Lower lobe of right lung (tissue), 2 donors: ENCODE measurements at places on chromosomes 2 and 18. TPM values are rescaled to one million over a fixed set of nuclear protein-coding genes. Genes with fewer than 3 reads are reported as not detected.

DNA sequence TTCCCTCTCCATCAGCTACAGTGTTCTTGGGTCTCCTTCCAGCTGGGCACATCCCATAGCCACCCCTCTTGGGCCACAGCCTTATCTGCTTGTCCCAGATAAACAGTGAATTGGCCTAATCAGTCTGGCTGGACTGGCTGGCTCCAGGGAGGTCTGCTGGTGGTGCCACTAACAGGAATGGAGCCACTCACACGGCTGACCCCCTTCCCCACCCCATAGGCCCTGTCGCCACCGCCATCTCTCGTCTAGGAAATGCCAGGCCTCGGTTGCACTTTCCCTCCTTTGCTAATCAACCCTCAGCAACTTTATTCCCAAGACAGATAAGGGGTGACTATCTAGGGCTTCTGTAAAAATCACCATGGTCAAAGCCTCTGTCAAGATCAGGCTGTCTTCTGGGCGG, 23.0 kb upstream of the TNP1 start:
- H3K4me3 ChIP-seq: no peak overlapping the region
- H3K27ac ChIP-seq: no peak overlapping the region
- no peak for DNase-seq

SETBP1 gene
- 25.8 TPM for total RNA-seq

- no peak overlapping the region for H3K4me3 ChIP-seq
- H3K36me3 ChIP-seq: peaks cover 5% of the 10 kb centered on the region
- peaks cover 7% of the 10 kb centered on the region for H3K4me1 ChIP-seq
- DNase-seq: no peak
Observed at GRCh38 chr18:23859466-23860336, 154.9 kb upstream of the TTC39C start.

- H3K27me3 ChIP-seq: no peaks in the 10 kb centered on the region
- H3K27ac ChIP-seq: no peak overlapping the region
- no peak for DNase-seq
Observed at GRCh38 chr18:36567800-36568199, 261.0 kb downstream of the TPGS2 start.

GRCh38 chr2:142048581-142048980, 82.2 kb downstream of the LRP1B start:
- H3K4me3 ChIP-seq: no peak overlapping the region
- H3K27me3 ChIP-seq: no peaks in the 10 kb centered on the region
- no peak for DNase-seq

DNA sequence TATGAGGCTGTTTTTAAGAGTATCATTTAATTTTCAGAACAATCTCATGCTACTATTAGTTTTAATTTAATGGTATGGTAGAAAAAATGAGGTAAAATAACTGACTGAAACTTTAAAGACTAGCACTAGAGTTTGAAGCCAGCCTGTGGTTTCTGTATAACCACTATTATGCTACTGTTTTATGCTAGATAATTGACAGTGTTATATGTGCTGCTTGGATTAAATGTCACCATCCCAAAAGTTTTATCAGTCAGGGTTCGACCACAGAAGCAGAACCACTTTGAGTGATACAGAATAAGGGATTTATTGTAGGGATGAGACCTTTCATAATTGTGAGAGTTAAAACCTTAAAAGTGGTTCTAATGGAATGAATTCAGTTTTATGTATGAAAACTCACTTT, 271.6 kb downstream of the PTGR3 start:
- DNase-seq: no peak
- no peaks in the 10 kb centered on the region for H3K27me3 ChIP-seq
- H3K27ac ChIP-seq: no peak overlapping the region
- no peaks in the 10 kb centered on the region for H3K4me1 ChIP-seq

GRCh38 chr2:241849616-241850543, 8.8 kb downstream of the PDCD1 start:
- DNase-seq: no peak
- no peak overlapping the region for H3K4me3 ChIP-seq
- H3K27me3 ChIP-seq: peaks cover 9% of the 10 kb centered on the region
- peaks cover 3% of the 10 kb centered on the region for H3K4me1 ChIP-seq

DNA sequence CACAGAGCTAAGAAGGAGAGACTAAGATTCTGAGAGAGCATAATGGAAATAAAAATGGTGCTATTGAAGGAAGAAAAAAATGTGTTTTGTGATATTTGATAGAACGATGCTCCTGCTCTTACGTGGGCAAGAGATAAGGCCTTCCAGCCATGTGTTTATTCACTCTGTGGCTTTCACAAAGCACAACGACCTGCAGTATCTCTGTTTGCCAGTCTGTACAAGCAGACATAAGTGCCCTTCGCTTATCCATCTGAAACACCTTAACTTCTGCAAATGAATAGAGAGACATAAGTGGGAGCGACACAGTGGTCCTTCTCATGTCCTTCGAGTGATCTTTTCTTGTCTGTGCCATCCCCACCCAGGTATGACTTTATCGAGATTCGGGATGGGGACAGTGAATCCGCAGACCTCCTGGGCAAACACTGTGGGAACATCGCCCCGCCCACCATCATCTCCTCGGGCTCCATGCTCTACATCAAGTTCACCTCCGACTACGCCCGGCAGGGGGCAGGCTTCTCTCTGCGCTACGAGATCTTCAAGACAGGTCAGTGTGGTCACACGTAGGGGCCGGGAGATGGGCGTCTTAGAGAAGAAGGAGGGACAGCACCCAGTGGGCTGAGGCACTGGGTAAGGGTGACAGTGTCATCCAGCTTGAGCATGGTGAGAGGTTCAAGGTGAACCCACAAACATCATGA, 33.7 kb downstream of the NRP2 start:
- H3K4me1 ChIP-seq: peaks cover 47% of the 10 kb centered on the region
- H3K27ac ChIP-seq: no peak overlapping the region
- no peak overlapping the region for H3K4me3 ChIP-seq

DNA sequence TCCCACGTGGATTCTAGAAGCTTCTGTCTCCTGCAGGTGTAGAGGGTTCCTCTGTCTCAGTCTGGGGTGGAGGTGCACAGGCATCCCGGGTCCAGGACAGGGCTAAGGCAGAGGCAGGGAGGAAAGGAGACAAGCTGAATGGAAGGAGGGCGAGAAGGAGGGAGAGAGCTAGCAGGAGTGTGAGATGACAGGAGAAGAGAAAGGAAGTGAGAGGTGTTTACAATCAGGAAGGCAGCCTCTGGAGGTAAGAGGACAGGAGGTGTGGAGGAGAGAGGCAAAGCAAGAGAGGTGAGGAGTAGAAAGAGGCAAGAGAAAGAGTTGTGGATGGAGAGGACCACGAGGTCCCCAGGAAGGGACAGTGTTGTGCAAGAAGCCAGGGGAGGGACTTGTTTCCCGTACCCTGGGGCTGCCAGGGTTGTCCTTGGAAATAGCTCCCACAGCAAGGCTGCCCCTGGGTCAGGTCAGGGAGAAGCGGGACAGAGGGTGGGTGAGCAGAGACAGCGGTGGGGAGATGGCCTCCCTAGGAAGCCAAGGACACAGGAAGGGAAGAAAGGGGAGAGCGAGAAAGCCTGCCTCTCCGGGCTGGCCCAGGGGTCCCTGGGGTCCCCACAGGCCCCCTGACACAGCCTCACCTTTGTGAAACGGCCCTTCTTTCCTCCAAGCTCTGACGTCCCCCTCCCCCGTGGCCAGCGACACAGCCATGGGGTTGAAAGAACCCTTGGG, 136.9 kb downstream of the CYP26B1 start:
- no peak overlapping the region for H3K27ac ChIP-seq
- no peak overlapping the region for H3K4me3 ChIP-seq
- no peaks in the 10 kb centered on the region for H3K27me3 ChIP-seq
- no peak for DNase-seq
- H3K4me1 ChIP-seq: no peaks in the 10 kb centered on the region

GATA6 gene
- 22.1 TPM for total RNA-seq

DNA sequence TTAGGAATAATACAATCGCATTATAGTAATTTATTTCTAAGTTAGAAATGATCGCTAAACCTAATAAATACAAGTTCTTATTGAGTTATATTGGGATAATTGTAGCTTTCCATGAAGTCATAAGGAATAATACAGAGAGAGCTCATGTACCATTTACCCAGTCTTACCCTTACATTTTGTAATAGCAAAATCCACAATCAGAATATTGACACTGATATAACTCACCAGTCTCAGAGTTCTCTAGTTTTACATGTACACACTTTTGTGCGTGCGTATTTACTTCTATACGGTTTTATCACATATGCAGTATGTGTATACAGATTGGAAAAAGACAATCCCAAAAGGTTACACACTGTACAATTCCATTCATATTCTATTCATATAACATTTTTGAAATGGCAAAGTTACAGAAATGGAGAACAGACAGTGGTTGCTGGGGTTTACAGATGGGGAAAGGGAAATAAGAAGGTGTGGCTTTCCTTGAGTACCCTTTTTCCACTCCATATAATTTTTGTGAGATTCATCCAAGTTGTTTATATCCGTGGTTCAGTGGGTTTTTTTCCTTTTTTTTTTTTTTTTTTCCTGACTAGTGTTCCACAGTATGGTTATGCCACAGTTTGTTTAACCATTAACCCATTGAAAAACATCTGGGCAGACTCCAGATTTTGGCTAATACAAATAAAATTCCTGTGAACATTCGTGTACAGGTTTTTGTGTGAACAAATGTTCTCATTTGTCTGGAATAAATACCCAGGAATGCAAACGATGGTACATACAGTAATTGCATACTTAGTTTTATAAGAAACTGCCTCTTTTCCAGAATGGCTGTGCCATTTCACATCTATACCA, 117.2 kb downstream of the HNMT start:
- H3K4me3 ChIP-seq: no peak overlapping the region
- no peak overlapping the region for H3K27ac ChIP-seq
- H3K4me1 ChIP-seq: no peaks in the 10 kb centered on the region
- DNase-seq: no peak

GRCh38 chr2:55843096-55843993, 80.2 kb downstream of the EFEMP1 start:
- H3K4me3 ChIP-seq: no peak overlapping the region
- H3K36me3 ChIP-seq: no peaks in the 10 kb centered on the region
- no peaks in the 10 kb centered on the region for H3K27me3 ChIP-seq
- peak overlapping the region; percentile 54 for H3K27ac ChIP-seq
- DNase-seq: no peak

GRCh38 chr2:219506802-219507526, 7.3 kb upstream of the ASIC4 start:
- peaks cover 52% of the 10 kb centered on the region for H3K36me3 ChIP-seq
- DNase-seq: no peak
- H3K27me3 ChIP-seq: peaks cover 30% of the 10 kb centered on the region
- no peak overlapping the region for H3K4me3 ChIP-seq

TBC1D8 gene
- 30.2 TPM for total RNA-seq

GRCh38 chr2:179349670-179350303, 85.2 kb upstream of the SESTD1 start:
- no peaks in the 10 kb centered on the region for H3K27me3 ChIP-seq
- no peak overlapping the region for H3K4me3 ChIP-seq
- DNase-seq: no peak
- H3K27ac ChIP-seq: no peak overlapping the region

DNA sequence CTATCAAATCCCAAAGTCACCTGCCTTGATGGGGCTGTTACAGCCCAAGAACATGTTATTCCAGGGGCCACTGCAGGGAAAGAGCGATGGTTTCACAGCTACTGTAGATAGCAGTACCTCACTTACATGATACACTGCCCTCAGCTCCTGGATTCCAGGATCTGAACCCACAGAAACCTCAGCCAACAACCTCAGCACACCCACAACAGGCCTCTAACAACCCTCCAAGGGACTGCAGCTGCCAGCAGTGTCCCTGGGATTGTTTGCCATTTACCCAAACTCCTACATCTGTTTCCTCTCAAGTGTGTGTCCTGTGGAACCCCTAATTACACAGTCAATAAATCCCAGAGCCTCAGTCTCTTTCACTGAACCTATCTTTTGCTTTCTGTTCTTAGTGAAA, 28.2 kb downstream of the OSBPL1A start:
- no peak for DNase-seq
- no peaks in the 10 kb centered on the region for H3K4me1 ChIP-seq
- no peak overlapping the region for H3K4me3 ChIP-seq
- no peaks in the 10 kb centered on the region for H3K27me3 ChIP-seq
- H3K36me3 ChIP-seq: peaks cover 4% of the 10 kb centered on the region
- H3K27ac ChIP-seq: no peak overlapping the region

RNF125 gene
- 8.1 TPM for total RNA-seq

DNA sequence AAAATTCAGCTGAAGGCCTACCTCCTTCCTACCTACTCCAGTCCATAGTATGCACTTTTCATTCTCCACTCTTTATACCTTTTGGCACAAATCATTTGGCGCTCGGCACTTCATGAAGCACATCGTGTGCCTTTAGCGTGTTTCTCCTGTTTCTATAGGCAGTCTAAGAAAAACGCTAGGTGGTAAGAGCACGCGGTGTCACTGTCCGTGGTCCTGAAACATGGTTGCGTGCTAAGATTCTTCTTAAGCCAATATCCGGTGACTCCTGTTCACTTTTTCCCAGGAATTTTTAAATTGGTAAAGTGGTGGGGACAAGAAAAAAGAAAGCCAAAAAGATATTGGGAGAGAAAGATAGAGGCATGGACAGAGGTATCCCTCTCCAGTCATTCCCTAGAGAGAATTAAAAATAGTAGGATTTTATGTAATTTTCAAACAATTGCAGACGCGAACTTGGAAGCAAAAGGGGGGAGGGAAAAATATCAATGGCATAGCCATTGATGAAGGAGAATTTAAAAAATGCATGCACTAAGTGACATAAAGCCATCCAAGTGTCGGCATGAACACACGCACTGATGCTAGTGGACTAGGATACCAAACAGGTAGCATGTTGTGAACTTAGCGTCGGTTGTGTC, 1.4 kb upstream of the CTNNA2 start:
- H3K4me1 ChIP-seq: no peaks in the 10 kb centered on the region
- no peak overlapping the region for H3K4me3 ChIP-seq
- no peaks in the 10 kb centered on the region for H3K36me3 ChIP-seq

GRCh38 chr2:49131801-49132200, 22.5 kb downstream of the FSHR start:
- H3K4me3 ChIP-seq: no peak overlapping the region
- no peaks in the 10 kb centered on the region for H3K27me3 ChIP-seq
- no peaks in the 10 kb centered on the region for H3K36me3 ChIP-seq
- no peak for DNase-seq
- no peak overlapping the region for H3K27ac ChIP-seq
- no peaks in the 10 kb centered on the region for H3K4me1 ChIP-seq

MAP2 gene
- total RNA-seq: 22.6 TPM

DNA sequence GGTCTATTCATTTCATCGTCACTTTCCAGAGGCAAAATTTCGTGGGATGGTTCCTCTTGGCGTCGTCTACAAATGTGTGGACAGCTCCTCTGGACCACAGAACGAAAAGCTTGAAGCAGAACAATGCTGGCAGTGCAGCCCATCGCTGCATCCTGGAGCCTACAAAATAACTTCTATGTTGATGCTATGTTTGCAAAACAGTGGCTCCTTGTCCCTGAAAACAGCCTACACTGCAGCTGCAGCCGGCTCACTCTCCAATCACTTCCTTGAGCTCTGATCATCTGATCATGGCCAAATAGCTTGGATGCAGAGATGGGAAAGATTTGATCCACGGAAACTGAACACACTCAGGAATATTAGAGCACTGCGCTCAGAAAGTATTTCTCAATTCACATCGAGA, 60.0 kb downstream of the DOCK10 start:
- peaks cover 5% of the 10 kb centered on the region for H3K4me1 ChIP-seq
- peak overlapping the region; percentile 12 for H3K27ac ChIP-seq
- peak overlapping the region; percentile 20 for H3K4me3 ChIP-seq
- H3K27me3 ChIP-seq: no peaks in the 10 kb centered on the region
- no peak for DNase-seq
- no peaks in the 10 kb centered on the region for H3K36me3 ChIP-seq

- H3K27ac ChIP-seq: no peak overlapping the region
- no peaks in the 10 kb centered on the region for H3K27me3 ChIP-seq
- no peak overlapping the region for H3K4me3 ChIP-seq
- H3K4me1 ChIP-seq: peaks cover 13% of the 10 kb centered on the region
- no peak for DNase-seq
- no peaks in the 10 kb centered on the region for H3K36me3 ChIP-seq
Observed at GRCh38 chr2:236935083-236935482, 150.6 kb upstream of the COPS8 start.

MC2R gene
- total RNA-seq: not detected
